ENCODE measurements at places on chromosomes 2 and 18. TPM values are rescaled to one million over a fixed set of nuclear protein-coding genes. Genes with fewer than 3 reads are reported as not detected.

TUBA4A gene
- 235 TPM for total RNA-seq

NT5C1B gene
- total RNA-seq, result not detected

KCMF1 gene
- 62.2 TPM for total RNA-seq

ABHD1 gene
- 0.17 TPM for total RNA-seq

Data from LHCN-M2 (cell line).